ENCODE measurements at places on chromosomes 2 and 18.

GRCh38 chr18:32552421-32553030, 81.8 kb upstream of the GAREM1 start:
- no peak for DNase-seq

GRCh38 chr2:150690870-150691269, 203.4 kb upstream of the RND3 start:
- DNase-seq: no peak

- DNase-seq: no peak
Observed at GRCh38 chr2:152609699-152610098, 107.6 kb downstream of the PRPF40A start.

- DNase-seq: no peak
Observed at GRCh38 chr2:195021711-195022507, 635.1 kb upstream of the SLC39A10 start.

DNA sequence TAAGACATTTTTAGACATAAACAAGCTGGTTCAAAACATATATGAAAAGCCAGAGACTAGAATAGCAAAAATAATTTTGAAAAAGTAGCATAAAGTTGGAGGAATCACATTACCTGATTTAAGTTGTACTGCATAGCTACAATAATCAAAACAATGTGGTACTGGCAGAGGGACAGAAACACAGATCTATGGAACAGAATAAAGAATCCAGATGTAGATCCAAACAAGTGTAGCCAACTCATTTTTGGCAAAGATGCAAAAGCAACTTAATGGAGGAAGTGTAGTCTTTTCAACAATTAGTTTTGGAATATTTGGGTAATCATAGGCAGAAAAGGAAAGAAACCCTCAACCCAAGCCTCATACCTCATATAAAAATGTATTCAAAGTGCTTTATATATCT, 278.7 kb upstream of the ZNF521 start:
- DNase-seq: no peak

- DNase-seq: no peak
Observed at GRCh38 chr2:99101697-99102096, 39.8 kb upstream of the C2orf15 start.

DNA sequence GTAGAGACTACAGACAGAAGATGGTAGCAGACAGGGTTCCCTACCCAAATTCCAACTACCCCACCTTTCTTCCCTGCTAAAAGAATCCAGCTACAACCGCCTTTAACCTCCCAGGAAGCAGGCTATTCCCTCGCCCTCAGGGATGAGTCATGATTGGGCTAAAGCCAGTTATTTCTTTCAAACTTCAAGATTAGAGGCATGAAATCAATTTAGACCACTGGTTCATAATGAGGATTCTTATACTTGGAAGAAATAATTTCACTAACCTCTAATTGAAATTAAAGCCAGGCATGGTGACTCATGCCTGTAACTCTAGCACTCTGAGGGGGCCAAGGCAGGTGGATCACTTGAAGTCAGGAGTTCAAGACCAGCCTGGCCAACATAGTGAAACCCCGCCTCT, 20.0 kb downstream of the TRIP12 start:
- DNase-seq: no peak

GRCh38 chr2:224155896-224156295, 116.8 kb upstream of the SERPINE2 start:
- no peak for DNase-seq

- DNase-seq: no peak
Observed at GRCh38 chr2:159051133-159051532, 82.7 kb downstream of the TANC1 start.

GRCh38 chr18:13464432-13465123, 246.0 kb downstream of the LDLRAD4 start:
- DNase-seq: peak; percentile 78

Measured in Right ventricle myocardium inferior (tissue), 1 donor.